ENCODE measurements at places on chromosomes 4 and X.

DNA sequence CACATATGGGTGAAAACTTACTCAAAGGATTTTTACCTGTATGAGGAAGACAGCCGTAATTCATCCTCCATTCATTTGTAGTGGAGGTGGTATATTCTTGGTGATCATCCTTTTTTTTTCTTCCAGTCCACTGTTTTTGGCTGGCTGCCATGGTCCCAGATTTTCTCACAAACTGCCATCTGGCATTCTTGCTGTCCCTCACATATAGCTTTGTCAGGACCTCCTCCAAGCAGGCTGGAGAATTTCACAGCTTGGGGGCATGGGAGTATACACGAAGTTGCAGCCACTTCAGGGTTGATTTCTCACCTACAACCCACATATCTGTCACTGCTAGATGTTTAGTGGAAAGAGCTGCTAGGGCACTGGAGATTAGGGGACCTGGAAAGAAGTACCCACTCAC, 401.0 kb downstream of the IL1RAPL1 start:
- no peak for DNase-seq

GRCh38 chr4:153152501-153153338, 51.5 kb upstream of the TRIM2 start:
- peak; percentile 63 for DNase-seq

GRCh38 chrX:11458170-11458569, 165.0 kb downstream of the AMELX start:
- no peak for DNase-seq

DNA sequence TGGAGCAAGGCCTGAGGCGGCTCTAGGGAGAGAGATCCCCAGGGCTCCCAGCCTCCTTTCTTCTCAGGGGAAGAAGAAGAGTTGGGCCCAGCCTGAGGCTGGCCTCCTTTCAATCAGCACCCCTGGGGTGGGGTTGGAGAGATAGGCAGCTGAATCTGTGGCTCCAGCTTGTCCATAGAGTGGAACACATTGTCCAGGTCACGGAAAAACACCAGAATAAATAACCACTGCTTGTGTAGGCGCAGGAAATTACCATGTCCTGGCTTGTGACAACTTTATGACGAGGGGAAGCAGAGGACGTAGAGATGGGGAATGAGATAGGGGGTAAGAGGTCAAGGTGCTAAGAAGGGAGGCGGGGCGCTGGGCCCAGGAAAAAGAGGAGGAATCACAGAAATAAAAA, 80.8 kb upstream of the EFNB1 start:
- DNase-seq = no peak

GRCh38 chr4:158996669-158997074, 106.2 kb upstream of the RAPGEF2 start:
- DNase-seq = no peak

DNA sequence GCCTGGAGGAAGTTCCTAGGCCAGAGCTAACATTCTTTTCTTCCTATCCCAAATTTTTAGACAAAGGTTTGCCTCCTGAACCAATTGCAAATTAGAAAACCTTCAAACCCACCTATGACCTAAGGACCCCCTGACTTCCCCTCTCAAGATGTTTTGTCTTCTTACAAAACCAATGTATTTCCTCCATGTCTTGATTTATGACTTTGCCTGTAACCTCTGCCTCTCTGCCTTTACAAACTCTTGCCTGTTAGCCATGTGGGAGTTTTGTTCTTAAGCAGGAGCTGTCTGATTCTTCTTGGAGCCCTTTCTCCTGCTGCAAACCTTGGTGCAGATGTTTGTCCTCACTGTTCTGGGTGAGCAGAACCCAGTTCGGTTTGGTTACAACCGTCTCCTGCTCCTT, 222.3 kb upstream of the BOD1L1 start:
- no peak for DNase-seq

GRCh38 chrX:9862525-9862924, 76.3 kb downstream of the SHROOM2 start:
- DNase-seq = no peak

- no peak for DNase-seq
Observed at GRCh38 chrX:45862801-45863200, 662.1 kb upstream of the DIPK2B start.

GRCh38 chr4:49063670-49064069, 77.6 kb downstream of the CWH43 start:
- no peak for DNase-seq

- no peak for DNase-seq
Observed at GRCh38 chrX:15976396-15976795, 121.8 kb upstream of the AP1S2 start.

DNA sequence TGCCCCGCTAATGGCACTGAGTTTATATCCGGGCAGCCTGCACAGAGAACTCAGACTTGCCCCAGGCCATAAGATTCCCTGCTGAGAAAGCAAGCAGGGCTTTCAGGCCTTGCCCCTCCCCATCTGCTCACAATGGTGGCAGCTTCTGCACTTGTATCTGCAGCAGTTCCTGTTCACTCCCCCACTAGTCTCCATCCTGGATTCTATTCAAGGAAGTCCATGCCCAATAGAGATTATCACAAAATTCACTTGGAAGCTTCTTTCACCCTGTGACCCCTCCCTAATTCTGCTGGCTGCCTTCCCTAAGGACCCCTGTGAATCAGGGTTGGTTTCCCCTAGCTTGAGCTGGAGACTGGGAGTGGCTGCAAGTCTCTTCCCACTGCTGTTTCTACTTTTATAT, 34.5 kb upstream of the UCP1 start:
- DNase-seq = no peak

GRCh38 chr4:128782076-128782715, 27.3 kb upstream of the JADE1 start:
- peak; percentile 64 for DNase-seq

DNA sequence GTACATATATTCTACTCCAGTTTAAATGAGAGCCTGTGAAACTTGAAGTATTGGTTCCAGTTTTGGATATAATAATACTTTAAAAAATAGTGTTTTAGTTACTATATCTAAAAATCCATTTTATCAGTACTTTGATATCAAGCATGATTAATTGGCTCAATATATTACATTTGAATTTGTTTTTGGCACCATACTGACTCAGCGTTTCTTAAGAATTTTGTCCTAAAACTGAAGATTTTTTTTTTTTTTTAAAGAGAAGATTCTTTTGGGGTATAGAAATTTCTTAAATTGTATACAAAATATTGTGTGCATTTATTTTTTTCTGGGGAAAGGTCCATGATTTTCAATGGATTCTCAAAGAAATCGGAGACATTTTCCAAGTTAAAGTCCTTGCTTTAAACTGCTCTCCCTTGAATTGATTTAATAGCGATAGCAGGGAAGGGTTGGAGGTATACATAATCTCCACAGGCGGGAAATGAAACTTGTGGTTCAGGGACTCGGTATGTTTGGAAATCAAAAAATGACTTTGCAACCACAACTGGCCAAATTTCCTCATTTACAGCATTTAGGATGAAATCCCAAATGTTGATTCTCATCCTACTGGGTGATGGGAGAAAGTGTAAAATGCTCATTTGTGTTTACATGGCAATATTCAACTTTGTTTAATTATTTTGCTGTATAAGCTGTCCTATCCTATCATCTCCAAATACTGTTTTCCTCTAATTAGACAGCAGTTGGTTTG, 62.3 kb downstream of the TMA16 start:
- no peak for DNase-seq

GRCh38 chr4:141898346-141898745, 262.0 kb downstream of the IL15 start:
- no peak for DNase-seq

GRCh38 chr4:161762796-161763195, 401.0 kb downstream of the FSTL5 start:
- DNase-seq = no peak

DNA sequence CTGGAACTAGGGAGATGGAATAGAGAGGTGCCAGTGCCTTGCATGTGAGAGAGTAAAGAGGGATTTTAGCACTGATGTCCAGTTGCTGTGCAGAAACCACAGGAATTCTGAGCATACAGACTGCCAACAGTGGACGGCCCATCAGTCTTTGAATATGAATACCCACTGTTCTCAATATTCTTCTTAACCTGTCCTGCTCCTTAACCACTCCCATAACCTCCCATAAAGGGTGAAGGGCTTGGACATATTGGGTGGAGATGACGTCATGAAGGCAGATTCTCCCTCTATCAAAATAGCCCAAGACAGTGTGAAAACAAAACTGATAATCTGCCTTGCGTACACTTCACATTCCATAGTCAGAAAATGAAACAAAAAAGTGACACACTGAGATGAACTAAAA, 1313.7 kb upstream of the PABPC4L start:
- DNase-seq = no peak

GRCh38 chrX:40996886-40997530, 88.2 kb upstream of the USP9X start:
- DNase-seq = no peak

DNA sequence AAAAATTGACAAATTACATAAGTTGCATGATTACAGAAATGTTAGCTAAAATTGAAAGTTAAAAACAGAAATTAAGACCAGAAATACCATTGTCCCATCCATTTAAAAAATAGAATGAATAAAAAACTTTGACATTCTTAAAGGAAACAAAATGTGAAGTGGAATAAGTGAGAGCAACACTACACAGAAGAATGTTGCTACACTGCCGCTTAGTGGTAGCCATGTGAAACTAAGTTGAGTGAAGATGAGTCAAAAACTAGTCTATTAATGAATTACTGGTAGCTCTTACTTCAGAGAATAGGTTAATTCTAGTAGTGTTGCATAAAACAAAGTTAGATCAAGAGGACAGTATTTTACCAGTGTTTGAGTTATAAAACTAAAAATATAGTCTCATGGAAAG, 571.0 kb upstream of the KLHL4 start:
- no peak for DNase-seq

DNA sequence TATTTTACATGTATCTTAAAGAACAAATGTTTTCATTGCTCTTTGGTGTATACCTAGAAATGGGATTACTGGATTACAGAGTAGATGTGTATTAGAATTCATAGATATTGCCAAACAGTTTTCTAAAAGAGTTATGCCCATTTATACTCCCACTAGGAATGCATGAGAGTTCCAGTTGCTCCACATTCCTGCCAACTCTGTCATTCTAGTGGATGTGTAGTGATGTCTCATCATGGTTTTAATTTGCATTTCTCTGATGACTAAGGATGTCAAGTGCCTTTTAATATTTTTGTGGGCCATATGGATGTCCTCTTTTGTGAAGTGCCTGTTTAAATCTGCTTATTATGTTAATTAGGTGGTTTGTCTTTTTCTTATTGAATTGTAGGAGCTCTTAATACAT, 65.6 kb upstream of the BMP2K start:
- no peak for DNase-seq

DNA sequence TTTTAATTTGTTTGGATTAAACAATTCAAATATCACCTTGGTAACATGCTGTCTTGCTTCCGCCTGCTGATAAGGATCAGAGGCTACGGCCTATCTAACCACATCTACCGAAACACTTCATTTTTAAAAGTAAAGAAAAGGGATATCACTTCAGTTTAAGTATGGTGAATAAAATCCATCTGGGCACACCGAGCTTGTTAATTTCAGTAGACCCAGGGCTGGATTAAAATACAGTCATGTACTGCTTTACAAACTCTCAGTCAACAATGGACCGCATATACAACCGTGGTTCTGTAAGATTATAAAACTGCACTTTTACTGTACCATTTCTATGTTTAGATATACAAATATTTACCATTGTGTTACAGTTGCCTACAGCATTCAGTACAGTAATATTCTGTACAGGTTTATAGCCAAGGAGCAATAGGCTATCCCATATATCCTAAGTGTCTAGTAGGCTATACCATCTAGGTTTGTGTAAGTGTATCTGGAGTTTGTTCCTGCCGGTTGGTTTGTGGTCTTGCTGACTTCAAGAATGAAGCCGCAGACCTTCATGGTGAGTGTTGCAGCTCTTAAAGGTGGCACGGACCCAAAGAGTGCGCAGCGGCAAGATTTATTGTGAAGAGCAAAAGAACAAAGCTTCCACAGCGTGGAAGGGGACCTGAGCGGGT, 40.0 kb downstream of the SEPTIN11 start:
- DNase-seq = peak; percentile 40

GRCh38 chr4:3231471-3231870, 17.5 kb upstream of the MSANTD1 start:
- no peak for DNase-seq

- DNase-seq = no peak
Observed at GRCh38 chr4:63817196-63817865, 591.9 kb downstream of the TECRL start.

- DNase-seq = no peak
Observed at GRCh38 chr4:35548921-35549320, 695.4 kb downstream of the ARAP2 start.

Measured in activated CD4-positive, alpha-beta T cell treated with anti-CD3 and anti-CD28 coated beads, Interleukin-2, amount 50 U/mL, for 4 hours (primary cell).